ENCODE measurements at places on chromosomes 4 and X.

DNA sequence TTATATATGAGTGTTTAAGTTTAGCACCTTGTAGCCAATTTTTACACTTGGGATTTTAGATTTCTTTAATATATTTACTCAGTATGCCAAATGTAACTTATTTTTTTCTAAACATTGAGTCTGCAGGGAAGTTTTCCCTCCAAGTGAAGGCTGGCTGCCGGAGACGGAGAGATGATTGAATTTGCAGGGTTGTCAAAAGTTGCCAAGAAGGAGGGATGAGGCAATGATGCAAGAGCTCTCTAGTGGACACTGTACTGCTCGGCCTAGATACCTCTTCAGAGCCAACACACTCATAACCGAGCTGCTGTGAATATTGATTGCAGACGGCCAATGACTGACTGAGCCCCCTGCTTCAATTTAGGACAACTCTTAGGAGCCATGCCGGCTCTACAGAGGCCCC, 318.6 kb upstream of the CASK start:
- DNase-seq = no peak

DNA sequence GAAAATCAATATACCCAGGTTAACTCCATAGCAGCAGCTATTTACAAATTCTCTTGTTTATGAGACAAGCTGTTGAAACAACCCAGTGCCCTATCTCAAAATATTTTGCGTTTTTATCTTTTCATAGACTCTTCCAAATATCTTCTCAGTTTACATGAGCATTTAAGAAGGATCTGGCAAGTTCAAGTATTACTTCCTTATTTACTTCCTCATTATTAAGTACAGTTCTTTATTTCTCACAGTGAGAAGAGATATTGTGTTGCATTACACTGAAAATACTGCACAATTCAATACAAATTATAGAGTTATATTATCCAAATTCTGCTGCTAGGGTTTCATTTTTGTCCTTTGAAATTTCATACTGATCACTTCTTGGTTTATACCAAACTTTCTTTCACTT, 43.6 kb upstream of the UCP1 start:
- DNase-seq = no peak

DNA sequence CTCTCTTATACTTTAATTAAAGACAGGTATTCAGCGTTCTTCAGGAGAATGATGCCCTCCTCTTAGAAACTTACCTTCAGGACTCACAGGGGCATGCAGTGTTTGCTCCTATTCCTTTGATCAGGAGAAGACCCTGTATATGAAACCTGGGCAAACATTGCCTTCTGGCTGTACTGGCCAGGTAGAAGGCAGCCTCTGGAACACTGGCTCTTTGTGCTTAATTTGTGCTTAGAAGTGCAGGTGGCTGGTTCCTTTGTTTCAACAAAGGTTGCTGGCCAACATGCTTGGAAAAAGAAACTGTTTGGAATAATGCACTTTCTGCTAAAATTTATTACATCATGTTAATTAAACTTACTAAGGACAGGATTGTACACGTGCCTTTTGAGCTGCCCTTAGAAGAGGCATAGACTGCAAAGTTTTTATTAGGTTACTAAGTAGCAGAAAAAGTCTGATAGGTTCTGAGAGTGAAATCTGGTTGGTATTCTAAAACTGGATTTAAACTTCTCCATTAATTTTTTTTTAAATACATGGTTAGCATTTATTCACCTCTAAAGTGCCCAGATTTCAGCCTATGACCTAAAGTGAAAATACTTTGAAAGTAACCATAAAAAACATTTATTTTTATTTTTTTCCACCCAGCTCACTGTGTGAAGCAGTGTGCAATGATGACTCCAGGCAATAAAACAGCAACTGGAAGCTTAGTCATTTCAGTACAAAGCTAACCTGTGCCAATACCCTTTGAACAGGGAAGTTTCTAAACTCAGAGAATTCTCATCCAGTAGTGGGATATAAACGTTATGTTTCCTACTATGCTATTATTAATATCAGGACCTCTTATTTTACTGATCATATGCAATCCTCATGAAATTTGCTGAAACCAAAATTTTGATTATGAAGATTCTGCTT, 11.3 kb downstream of the RASSF6 start:
- DNase-seq = no peak

DNA sequence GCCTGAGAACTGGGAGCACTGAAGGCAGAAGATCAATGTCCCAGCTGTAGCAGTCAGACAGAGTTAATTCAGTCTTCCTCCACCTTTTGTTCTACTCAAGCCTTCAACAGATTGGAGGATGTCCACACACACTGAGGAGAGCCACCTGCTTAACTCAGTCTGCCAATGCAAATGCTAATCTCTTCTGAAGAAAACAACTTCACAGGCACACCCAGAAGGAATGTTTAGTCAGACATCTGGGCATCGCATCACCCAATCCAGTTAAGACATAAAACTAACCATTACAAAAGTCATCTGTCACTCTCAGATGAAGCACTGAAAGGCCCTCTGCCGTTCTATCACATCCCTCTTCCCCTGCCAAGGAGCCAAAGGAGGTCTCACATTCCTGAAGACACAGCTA, 173.7 kb downstream of the CENPC start:
- DNase-seq = no peak

- no peak for DNase-seq
Measured at GRCh38 chrX:104316739-104317138, 62.0 kb upstream of the ESX1 start.

GRCh38 chrX:102085706-102086105, 39.8 kb upstream of the TCEAL2 start:
- DNase-seq = no peak

GRCh38 chr4:171025343-171025742, 787.9 kb upstream of the GALNTL6 start:
- no peak for DNase-seq

Data from lower leg skin (tissue), 4 donors.